ENCODE measurements at places on chromosomes 1 and 21. TPM values are rescaled to one million over a fixed set of nuclear protein-coding genes. Genes with fewer than 3 reads are reported as not detected.

HOOK1 gene
- 2.1 TPM for total RNA-seq

CFHR3 gene
- 0.86 TPM for total RNA-seq

DNA sequence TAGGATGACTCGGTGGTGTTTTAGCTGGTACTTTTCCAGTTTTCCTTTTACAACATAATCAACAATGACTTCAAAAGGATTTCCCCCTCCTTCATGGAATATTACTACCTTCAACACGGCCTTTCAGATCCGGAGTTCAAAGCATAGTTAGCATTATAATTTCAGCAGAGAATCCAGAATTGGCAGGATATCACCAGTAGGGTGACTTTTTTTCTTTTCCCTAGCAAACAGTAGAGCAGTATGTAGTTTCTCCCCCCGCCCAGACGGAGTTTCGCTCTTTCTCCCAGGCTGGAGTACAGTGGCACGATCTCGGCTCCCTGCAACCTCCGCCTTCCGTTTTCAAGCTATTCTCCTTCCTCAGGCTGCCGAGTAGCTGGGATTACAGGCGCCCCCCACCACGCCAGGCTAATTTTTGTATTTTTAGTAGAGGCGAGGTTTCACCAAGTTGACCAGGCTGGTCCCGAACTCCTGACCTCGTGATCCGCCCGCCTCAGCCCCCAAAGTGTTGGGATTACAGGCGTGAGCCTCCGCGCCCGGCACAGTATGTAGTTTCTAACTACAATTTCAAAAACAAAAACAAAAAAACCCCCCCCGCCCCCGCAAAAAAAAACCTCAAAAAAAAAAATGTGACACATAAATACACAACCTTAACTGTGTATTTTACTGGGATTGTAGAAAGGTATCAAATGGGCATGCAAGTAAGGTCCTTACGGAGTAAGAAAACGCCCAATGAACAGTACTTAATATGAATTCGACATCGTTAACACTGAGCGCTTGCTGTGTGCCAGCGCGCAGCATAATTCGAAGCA lies 1.5 kb upstream of the COX20 start:
- peak; percentile 43 for DNase-seq

- DNase-seq: no peak
Observed at GRCh38 chr1:193256019-193256418, 69.6 kb upstream of the B3GALT2 start.

- DNase-seq: no peak
Observed at GRCh38 chr1:27634177-27634984, 604 bp downstream of the FGR start.

DNA sequence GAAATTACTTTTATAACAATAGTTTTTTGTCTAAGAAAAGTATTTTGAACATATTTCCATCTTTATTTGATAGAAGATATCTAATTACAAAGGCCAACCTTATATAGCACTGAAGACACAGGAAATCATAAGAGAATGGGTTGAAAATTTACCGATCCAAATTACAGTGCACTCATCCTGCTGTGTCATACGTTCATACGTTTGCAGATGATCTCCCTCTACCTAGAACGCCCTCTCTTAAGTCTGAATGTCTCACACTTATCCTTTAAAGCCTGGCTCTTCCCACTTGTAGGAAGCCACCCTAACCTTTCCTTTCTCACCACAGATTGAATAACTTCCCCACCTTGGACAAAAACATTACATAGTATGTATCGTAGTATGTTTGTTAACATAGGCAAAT lies 9.3 kb downstream of the ASH1L start:
- DNase-seq: no peak

JAM2 gene
- total RNA-seq: 29.7 TPM

GRCh38 chr21:34704119-34704518 lies 35.3 kb downstream of the CLIC6 start:
- no peak for DNase-seq

TMEM125 gene
- total RNA-seq: 0.14 TPM

- no peak for DNase-seq
Observed at GRCh38 chr1:244712669-244713068, 59.7 kb downstream of the DESI2 start.

GRCh38 chr1:10932088-10932487 lies 80.4 kb upstream of the TARDBP start:
- DNase-seq: no peak

All from neural crest cell (in vitro differentiated cells).